ENCODE measurements at places on chromosomes 5 and 9.

DNA sequence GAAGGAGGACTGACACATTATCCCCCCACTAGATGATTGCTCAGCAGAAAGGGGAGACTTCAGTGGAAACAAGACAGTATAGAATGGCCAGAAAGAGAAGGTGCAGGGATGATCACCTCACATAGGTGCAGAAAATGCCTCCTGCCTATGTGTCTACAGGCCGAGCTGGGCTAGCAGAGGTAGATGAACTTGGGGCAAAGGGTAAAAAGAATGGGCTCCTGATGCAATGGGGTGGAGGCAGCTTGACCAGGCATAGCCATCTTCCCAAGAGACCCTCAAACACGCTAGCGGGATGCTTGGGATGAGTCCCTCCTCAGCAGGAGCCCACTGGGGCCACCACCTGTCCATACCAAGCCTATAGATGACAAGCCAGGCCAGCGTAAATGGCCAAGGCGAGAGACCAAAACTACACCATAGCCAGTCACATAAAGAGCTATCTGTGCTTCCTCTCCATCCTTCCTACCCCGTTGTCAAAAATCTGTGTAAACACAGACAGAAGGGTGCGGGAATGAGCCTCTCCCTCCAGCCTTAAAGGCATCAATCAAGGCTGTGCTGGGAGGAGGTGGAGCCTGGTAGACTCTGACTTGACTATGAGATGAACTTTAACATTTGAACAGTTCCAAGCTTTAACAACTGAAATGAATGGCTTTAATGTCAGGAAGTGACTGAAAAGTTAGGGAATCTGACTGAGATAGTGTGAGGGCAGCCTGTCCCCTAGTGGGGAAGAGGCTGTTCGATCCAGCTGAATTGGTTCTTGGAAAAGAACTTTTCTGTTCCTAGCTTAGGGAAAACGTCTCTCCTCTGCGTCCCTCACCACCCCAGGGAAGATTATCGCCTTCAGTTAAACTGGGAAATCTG lies 10.4 kb downstream of the C9orf152 start:
- DNase-seq: no peak

DNA sequence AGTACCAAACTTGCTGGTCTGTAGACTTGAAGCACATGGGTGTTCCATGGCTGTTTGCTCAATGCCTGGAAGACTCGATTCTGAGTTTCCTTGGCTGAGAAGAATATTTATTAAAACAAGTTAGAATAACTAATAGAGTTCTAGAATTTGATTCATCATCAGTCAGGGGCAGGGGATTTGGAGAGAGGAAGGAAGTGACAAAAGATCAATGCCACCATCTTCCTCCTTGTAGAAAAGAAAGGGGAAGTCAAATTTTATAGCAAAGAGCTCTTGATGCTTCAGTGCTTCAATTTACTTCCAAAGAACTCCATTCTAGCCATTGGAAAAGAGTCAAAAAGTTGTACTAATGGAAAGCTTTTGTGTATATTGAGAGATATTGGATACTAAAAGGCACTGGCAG lies 236.3 kb downstream of the MCTP1 start:
- DNase-seq: no peak

GRCh38 chr5:40551496-40552491 lies 127.9 kb upstream of the PTGER4 start:
- no peak for DNase-seq

DNA sequence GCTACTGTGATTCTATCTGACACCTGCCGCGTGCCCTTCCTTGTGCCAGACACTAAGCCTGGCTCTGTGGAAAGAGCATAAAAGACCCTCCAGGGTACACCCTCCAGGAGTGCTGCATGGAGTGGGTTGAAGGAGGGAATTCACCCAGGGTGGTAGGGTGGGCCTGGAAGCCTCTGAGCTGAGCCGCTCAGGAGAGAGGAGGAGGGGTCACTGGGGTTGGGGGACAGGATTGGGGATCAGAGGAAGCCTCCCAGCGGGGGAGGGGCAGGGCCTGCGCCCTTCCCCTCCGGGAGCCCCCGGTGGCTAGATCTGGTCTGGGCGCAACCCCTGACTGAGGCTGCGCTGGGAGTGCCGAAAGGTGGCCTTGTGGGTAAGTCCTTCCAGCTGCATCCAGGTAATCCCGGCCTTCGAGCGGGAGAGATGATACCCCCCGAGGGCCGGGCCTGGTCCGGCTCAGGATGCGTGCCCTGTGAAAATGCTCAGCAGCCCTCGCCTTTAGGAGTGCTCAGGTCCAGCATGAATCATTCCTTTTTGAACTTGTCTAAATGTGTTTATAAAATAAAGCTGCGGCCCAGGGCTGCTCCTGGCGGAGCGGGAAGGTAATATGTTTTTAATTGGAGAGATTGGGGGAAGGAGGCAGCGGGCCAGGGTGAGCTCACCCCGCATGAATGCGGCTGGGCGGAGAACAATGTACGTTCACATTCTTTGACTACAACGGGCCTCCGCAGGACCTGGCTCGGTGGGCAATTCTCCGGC lies 118.1 kb upstream of the SMIM23 start:
- DNase-seq: peak; percentile 26

DNA sequence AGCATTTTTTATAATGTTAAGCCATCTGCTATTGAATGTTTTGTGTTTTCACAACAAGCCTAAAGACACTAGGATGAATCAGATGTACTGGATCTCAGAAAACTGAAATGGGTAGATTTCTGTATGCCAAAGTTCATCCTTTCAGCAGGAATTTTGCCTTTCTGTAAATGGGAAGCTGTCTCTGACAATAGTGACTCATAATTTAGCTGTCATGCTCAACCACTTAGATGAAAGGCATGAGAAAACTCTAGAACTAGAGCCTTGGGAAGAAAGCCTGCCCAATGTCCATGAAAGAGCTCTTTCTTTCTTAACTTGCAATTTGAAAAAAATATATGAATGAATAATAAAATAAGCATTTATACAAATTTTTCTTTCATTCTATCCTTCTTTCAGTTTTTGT lies 616.0 kb upstream of the EDIL3 start:
- DNase-seq: no peak

DNA sequence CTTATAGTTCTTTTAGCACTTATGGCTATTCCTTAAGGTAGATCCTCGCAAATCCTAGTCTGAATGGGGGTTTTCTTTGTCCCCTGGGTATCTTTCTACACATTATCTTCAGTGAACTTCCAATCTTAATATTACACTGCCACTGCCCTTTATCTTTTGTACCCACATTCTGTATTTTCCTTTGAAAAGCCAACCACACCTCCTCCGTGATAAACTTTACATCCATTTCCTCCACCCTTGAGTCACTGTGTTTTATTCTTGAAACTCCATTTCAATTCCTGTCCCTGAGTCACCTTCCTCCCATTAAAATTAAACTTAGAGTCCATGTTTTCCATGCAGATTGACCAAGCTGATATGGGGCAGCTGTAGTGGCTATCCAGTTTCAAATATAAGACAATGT lies 43.2 kb upstream of the RICTOR start:
- no peak for DNase-seq

DNA sequence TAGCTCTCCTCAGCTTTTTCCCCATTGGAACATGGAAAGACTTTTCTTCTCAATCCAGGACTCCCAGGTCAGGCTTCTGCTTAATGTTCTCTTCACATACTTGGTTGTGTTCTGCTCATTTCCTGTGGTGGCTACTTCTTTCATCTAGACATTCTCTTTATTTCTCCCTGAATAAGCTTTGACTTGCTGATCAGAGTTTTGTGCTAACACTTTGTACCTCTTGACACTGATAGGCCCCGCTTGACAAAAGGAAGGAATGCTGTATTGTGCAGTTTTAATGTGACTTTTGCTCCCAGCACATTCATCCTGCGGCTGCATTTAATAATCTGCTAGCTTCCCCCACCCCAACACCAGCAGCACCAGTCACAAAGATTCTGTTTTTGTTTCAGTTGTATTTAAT lies 90.9 kb upstream of the MINAR2 start:
- DNase-seq: no peak

DNA sequence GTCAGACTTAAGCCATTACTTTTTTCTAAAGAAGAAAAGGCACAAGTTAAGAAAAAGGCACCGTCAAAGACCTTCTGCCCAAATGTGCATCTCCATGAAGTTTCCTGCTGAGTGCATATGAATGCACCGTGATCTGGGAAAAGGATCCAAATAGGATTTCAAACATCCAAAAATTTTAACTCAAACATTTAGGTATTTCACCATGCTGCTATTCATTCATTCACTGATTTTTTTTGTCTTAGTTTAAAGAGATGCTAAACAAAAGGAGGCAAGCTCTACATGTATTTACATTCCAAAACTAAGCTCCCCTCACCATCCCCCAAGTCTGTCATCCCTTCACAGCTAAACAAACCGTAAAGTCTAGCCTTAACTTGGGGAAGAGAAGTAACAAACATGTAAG lies 291.9 kb downstream of the ARL15 start:
- no peak for DNase-seq

DNA sequence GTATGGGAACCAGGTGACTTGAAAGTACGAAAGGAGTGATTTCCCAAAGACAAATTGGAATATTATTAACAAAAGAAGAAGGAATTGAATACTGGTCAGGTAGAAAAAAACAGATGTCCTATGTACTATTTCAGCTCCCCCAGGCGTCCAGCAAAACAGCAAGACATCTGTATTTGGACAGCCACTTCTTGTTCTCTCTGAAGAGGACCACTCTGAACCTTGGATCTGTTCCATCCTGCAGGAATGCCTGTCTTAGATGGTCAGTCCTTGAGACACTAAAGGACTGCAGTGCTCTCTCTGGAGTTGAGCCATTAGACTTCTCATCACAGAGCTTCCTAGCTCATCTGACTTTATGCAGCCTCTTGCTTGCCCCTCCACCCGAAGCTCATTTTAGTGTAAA lies 74.4 kb upstream of the RARS1 start:
- no peak for DNase-seq

- no peak for DNase-seq
Observed at GRCh38 chr9:124726886-124727285, 44.2 kb downstream of the NR6A1 start.

DNA sequence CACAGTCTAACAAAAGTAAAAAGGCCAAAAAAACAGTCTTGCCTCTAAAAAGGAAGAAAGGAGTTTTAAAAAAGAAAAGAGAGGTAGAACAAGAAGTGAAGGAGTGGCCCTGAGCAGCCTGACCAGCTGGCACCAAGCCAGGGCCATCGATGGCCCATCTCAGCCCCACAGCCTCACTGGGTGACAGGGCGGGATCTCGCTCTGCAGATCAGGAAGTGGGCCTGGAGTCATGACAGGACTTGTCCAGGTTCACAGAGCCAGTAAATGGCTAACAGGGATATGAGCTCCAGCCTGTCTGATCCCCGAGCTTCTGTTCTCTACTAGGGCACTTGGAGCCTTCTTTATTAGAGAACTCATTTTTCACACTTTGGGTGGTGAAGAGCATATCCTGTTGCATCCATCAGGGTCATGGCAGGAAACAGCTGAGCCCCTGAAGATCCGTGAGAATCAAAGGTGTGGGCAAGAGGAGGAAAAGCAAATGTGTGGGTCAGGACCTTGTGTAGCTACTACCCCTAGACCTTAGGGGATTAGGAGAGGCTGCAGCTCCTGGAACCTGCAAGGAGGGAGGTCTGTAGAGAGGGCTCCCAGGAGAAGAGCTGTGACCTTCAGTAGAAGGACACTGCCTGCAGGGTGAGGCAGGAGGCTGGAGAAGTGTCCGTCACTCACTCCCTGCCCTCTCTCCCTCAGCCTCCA lies 299.0 kb upstream of the MSX2 start:
- DNase-seq: no peak

DNA sequence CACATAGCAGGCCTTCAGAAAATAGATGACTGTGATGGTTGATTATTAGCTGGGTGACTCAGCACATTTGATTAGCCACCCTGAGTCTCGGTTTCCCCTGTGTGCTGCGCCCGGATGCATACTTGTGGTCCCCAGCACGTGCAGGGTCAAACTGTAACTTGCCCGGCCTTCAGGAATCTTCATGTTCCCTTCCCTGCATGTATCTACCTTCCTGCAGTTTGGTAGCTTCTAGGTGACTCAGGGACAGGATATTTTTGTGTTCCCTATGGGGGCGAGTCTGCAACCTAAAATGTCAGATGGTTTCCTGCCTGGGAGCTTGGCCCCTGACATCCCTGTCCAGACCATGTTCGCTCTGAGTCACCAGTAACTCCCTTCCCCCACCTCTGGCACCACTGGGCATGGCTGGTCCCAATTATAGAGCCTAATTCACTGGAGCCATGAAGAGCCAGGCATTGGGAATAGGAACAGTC lies 13.2 kb downstream of the PTGS1 start:
- DNase-seq: no peak

GRCh38 chr9:71895117-71895516 lies 15.9 kb downstream of the ABHD17B start:
- DNase-seq: no peak

GRCh38 chr5:61313960-61314681 lies 17.9 kb upstream of the ZSWIM6 start:
- no peak for DNase-seq

DNA sequence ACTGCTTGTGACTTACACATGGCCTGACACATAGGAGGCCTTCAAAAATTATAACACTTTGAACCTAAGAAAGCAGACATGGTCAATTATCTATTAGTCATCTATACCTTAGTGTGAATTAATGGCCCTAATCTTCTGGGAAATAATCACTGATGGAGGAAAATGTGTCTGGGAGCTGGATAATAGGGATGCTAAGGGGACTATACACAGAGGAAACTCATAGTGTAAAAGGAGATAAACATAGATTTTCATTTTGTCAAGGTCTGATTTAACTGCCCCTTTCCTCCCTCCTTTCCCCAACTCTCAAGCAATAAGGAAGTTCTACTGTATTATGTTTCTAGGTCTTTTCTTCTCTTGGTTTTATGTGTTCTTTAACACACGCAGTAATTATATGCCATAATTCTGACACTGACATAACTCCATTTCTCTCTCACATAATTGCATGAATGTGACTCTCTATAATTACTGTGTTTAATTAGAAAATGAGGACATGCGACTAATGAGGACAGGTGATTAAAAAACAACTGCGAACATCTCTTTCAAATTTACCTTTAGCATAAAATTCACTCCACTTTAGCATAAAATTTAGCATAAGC lies 18.7 kb upstream of the PRELID2 start:
- DNase-seq: no peak

DNA sequence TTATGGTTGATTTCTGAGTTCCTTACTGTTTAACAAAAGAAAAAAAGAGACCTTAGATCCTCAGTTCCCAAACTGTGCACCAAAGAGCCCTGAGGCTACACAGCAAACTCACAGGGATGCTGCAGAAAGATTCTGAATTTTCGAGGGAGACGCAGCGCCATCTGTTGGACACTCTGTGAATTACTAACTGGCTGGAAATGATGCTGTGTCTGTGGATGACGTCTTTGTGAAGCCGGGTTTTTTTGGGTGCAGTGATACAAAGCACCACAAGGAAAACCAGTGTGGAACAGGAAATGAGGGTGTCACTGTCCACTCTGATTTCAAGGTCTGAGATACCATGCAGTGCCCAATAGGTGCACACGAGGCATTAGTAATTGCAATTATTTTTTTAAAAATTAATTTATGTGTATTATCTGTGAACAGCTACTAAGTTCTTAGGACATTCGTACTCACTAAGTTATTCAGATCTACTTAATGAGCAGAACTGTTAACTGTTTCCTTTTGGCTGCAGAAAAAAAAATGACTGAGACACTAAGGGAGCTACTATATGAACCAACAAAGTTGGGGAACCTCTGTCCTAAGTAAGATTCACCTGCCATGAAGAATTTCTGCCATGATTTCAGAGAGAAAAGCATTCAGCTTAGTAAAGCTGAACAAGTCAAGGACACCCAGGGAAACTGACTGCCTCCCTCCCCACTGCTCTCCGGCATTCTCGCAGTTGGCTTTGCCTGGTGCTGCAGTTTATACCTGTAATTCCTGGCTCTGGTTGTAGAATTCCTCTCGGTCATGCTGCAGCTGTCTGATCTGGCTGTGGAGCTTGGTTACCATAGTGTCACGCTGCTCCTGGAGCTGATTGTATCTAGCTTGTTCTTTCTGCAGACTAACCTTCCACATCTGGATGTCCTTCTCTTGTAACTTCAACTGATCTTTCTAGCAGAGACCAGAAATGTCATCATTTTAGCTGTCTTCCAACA lies 23.4 kb downstream of the SPACA9 start:
- DNase-seq: peak; percentile 78

All from brain (organoid and tissue), 16 donors.